Forelimb muscle (tissue), 1 donor: ENCODE measurements at places on chromosomes 2 and 18.

GRCh38 chr2:71680925-71681324 is 227.6 kb downstream of the DYSF start:
- DNase-seq, result no peak

- no peak for DNase-seq
Observed at GRCh38 chr2:169013628-169014026, 17.5 kb downstream of the ABCB11 start.

DNA sequence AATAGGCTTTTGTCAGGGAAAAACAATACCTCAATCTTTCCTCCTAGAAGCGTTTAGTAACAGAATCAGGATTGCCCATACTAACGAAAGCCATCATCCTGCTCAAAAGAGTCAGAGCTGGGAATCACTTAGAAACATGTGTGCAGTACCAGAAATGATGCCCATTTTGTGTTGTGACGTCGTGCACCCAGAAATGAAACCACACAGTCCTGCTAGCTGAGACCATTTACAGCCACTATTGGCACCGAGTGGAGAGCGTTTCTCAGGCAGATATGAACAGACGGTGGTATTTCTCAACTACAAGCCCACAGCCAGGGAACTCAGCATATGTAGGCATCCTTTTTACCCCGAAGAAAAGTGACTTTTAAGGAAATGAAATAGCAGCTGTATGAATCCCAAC is 284.3 kb upstream of the LRATD1 start:
- no peak for DNase-seq

- DNase-seq, result no peak
Observed at GRCh38 chr2:30511122-30512083, 64.4 kb downstream of the LCLAT1 start.

- DNase-seq, result no peak
Observed at GRCh38 chr2:143833015-143833660, 686.8 kb downstream of the ZEB2 start.

DNA sequence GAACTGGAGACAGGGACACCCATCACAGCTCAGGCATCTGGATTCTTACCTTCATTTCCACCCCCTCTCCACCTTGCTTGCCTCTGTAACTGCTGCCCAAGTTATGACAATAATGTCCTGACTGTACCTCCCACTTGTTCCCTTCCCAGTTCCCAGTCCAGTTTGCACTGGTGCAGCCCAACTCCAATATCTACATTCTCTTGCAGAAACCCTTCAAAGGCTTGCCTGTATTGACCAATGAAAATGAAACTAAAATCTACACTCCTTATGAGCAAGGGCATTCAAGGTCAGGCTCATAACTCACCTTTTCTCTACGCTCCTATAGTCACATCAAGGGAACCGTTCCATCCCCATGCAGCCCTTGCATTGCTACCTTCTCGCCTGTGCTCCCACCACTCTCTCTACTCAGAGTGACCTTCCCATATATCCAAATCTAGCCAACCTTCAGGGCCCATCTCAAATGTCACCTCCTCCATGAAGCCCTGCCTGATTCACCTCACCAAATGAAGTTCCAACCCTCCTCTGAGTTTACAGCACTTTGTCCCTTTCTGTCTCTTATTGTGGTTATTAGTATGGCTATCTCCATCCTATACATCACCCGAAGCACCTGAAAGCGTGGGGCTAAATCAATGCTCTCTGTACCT is 219.0 kb downstream of the ALPK2 start:
- no peak for DNase-seq

GRCh38 chr2:237159006-237159911 is 73.6 kb downstream of the COPS8 start:
- DNase-seq, result no peak

DNA sequence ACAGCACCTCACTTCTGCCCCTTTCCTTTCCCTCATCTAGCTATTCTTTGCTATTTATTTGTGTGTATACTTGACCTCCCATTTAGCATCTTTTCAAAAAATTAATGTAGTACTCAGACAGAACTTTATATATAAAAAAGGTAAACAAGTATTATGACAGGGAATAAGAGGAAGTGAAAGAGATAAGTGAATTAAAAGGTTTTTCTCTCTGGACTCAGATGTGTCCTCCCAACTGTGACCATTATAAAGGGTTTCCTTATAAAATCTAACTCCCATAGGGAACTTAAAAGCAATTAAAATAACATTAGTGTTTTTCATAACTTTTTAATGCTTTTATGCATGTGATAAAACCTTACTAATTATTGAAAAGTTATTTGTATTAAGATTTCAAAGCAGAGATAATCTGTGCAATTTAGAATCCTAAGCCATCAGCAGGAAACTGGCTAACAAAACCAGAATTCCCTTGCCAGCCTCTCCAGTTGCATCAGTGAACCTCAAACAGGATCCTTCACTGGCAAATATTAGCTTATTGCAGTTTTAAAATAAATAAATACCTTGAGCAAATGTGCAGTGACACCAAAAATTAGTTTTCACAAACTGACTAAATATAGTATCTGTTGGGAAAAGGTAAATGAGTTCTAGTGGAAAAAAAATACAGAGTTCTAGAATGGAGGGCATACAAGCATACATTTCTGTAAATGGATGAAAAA is 930.7 kb downstream of the BCL11A start:
- no peak for DNase-seq

GRCh38 chr2:143802871-143803650 is 673.8 kb downstream of the ARHGAP15 start:
- DNase-seq, result no peak

- no peak for DNase-seq
Observed at GRCh38 chr18:63182310-63182772, 137.2 kb downstream of the BCL2 start.

DNA sequence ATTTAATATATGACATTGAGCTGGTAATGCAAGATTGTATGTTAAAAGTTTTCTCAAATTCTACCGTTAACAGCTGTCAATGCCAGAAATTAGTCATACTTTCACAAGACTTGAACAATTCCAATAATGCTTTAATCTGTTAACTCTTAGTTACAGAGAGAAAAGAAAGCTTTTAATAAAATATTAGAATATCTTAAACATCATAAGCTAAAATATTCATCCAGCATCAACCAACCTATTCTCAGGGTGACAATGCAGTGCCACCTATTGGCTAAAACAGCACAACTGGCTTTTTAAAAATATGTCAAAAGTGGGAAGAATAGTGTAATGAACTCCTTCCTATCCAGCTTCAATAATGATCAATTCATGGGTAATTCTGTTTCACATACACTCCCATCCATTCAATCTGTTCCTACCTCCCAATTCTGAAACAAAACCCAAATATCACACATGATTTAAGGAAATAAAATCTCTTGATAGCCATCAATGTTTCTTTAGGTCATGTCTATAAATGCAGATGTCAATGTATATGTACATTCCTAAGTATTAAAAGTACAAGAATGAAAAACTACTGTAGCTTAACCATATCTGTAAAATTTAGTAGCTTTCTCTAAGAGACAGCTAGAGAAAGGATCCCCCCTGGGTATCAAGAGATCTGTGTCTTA is 79.8 kb upstream of the CCDC141 start:
- DNase-seq, result no peak

DNA sequence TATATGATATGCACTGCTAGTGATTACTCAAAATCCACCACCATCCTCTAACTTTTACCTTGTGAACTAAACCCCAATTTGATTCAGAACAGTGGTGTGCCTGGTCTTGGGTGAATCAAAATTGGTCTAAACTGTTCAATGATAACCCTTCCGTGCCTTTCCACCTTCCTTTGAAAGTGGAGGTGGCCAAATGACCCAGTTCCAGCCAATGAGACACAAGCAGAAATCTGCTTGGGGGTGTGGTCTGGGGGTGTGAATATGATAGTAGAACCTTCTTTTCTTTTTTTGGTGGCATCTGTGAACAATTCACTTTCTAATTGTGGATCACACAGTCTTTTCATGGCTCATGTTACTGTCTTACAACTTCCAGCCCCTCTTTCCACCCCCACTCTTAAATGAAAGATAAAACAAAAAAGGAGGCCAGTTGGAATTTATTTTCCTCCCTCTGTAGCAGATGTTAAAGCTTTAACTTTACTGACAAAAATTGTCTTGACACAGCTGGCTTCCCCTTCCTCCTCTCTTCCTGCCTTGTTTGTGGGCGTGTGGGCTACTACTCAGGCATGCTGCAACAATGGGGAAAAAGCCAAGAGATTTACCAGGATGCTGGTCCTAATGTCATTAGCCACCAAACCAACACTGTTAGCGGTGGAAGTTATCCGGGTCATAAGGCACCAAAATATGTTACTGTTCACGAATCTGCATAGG is 58.8 kb upstream of the ANKRD44 start:
- DNase-seq, result no peak

GRCh38 chr2:98134172-98135005 is 47.4 kb downstream of the VWA3B start:
- no peak for DNase-seq

- DNase-seq, result no peak
Observed at GRCh38 chr2:171568089-171568488, 45.8 kb downstream of the CYBRD1 start.

GRCh38 chr2:135667045-135667444 is 74.6 kb upstream of the UBXN4 start:
- DNase-seq, result no peak

- DNase-seq, result no peak
Observed at GRCh38 chr2:38122344-38122743, 46.4 kb upstream of the CYP1B1 start.

DNA sequence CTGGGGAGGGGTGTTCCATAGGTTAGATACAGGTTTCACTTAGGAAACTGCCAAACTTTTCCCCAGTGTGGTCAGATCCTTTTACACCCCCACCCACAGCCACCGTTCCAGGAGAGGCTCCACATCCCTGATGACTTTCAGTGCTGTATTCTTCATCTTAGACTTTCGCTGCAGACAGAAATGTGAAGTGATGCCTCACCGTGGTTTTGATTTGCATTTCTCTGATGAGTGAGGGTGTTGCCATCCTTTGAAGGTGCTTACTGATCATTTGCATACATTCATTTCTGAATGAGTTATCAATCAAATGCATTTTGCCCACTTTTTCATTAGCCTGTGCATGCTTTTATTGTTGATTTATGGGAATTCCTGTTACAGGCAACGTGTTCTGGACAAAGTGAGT is 14.9 kb downstream of the COPS9 start:
- no peak for DNase-seq

DNA sequence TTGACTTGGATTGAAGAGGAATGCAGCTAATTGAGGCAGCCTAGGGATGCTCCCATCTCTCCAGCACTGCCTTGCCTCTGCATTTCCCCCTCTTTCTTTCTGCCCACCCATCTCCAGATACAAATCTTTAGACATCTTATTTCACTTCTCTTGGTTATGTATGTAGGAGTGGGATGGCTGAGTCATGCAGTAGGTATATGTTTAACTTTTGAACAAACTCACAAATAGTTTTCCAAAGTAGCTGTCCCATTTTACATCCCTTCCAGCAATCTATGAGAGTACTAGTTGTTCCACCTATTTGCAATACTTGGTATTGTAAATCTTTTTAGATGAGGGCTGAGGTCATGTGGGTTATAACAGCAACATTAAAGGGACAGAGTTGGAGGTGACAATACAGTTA is 329.9 kb downstream of the DYSF start:
- no peak for DNase-seq

DNA sequence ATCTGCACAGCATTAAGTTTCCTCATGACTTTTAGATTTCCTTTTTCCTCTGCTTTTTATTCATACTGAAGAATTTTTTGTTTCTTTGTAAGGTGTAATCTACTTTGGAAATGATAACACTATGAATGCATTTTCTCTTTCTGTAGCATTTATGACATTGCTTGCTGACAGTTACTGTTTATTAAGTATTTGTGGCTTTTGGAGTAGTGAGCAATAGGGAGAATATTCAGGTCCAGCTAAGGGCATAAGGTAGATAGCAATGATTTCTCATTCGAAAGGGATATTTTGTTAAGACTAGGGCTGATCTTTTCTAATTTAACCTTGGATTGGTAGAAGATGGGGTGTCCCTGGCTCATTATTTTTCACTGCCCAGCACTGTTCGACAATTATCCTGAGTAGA is 80.3 kb downstream of the XRCC5 start:
- DNase-seq, result no peak

- no peak for DNase-seq
Observed at GRCh38 chr18:33673689-33674088, 95.7 kb downstream of the ASXL3 start.

GRCh38 chr2:38256610-38257009 is 120.5 kb downstream of the ATL2 start:
- no peak for DNase-seq

DNA sequence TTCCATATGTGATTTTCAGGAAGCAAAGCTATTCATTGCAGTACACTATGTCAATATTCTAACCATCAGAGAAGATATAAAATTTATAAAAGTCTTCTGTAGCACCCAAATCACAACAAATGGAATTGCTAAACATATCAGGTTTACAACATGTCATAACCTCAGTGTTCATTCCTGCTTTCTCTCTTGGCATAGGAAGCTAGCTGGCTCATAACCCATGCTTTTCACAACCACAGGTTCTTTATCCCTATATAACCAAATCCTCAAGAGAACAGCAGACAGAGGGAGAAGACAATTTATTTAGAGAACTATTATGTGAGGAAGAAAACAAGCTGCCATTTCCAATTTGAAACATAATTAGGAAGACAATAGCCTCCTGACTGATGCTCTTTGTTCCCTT is 997.0 kb upstream of the ACVR2A start:
- no peak for DNase-seq

DNA sequence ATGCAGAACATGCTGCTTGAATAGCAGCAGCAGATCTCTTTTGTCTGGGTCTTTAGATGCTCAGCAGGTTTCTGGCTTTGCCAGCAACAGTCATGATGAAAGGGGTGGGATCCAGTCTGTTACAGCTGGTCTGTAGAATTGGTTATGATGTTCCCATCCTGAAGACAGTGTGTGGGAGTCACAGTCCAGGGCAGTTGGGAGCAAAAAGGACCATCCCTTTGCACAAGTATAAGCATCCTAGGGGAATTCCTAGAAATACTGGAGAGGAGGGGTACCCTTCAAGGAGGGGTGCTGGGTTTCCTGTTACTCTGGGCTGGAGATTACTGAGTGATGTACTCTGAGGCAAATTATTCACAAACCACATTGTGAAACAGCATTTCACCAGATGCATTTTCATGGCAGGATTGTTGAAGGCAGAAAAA is 119.9 kb upstream of the RND3 start:
- DNase-seq, result no peak

- no peak for DNase-seq
Observed at GRCh38 chr2:108367014-108367413, 10.7 kb upstream of the SULT1C4 start.

DNA sequence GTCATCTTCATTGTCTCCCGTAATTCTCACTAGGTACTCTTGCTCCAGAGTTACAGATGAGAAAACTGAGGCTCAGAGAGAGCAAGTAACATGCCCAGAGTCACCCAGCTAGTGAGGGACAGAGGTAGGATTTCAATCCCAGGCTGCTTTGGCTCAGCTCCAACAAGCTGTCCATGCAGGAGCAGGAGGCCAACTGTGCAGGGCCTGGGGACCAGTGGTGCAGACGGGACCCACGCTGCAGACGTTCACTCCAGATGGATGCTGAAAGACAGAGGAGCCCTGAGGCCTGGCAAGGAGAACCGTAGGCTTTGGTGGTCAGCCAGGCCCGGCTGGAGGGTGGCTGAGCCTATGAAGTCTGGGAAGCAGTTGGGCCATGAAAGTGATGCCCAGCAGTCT is 102.6 kb downstream of the MCFD2 start:
- DNase-seq, result peak; percentile 36

- no peak for DNase-seq
Observed at GRCh38 chr2:42191285-42192009, 22.3 kb downstream of the EML4 start.

GRCh38 chr18:76412818-76413565 is 82.0 kb downstream of the ZNF516 start:
- DNase-seq, result no peak
